ENCODE measurements at places on chromosomes 16 and 17. TPM values are rescaled to one million over a fixed set of nuclear protein-coding genes. Genes with fewer than 3 reads are reported as not detected.

GRCh38 chr16:14181371-14182050 is 110.4 kb downstream of the MRTFB start:
- H3K4me1 ChIP-seq, result peaks cover 27% of the 10 kb centered on the region
- no peak overlapping the region for H3K4me3 ChIP-seq
- H3K27ac ChIP-seq, result no peak overlapping the region
- DNase-seq, result no peak
- no peaks in the 10 kb centered on the region for H3K27me3 ChIP-seq

Gene KRTAP4-1
- total RNA-seq, result not detected

- H3K4me1 ChIP-seq, result no peaks in the 10 kb centered on the region
- H3K36me3 ChIP-seq, result no peaks in the 10 kb centered on the region
- DNase-seq, result no peak
- H3K4me3 ChIP-seq, result no peak overlapping the region
Measured at GRCh38 chr16:83147244-83147643, 520.5 kb downstream of the CDH13 start.

DNA sequence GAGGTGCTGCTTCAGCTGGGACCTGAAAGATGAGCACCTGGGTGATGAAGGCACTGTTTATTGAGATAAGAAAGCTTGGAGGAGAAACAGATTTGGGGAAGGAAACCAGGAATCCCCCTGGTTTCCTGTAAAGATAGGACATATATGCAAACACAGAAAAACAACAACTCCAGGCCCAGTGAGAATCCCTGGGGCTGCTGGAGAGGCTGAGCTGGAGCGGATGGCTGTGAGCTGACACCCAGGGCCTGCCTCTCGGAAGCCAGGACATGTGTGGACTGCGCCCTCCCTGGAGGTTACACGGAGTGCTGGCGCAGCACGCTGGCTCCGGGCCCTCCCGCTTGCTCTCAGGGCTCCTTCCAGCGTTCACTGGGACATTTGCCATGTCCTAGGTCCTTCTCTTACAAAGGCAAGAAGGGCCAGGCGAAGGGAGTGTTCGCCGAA is 57.5 kb downstream of the CYB5B start:
- H3K36me3 ChIP-seq, result no peaks in the 10 kb centered on the region
- DNase-seq, result peak; percentile 92
- peaks cover 17% of the 10 kb centered on the region for H3K4me1 ChIP-seq
- H3K4me3 ChIP-seq, result peak overlapping the region; percentile 19
- peak overlapping the region; percentile 87 for H3K27ac ChIP-seq

Gene PYDC1
- not detected for total RNA-seq

GRCh38 chr17:3751836-3752235 is 28.1 kb downstream of the HASPIN start:
- DNase-seq, result no peak
- H3K36me3 ChIP-seq, result no peaks in the 10 kb centered on the region
- peaks cover 12% of the 10 kb centered on the region for H3K27me3 ChIP-seq
- no peak overlapping the region for H3K27ac ChIP-seq
- no peaks in the 10 kb centered on the region for H3K4me1 ChIP-seq
- H3K4me3 ChIP-seq, result no peak overlapping the region

GRCh38 chr17:66715076-66715675 is 119.7 kb upstream of the CACNG5 start:
- no peak overlapping the region for H3K4me3 ChIP-seq
- H3K4me1 ChIP-seq, result peaks cover 7% of the 10 kb centered on the region
- H3K36me3 ChIP-seq, result no peaks in the 10 kb centered on the region
- no peak overlapping the region for H3K27ac ChIP-seq
- no peak for DNase-seq

Gene AANAT
- not detected for total RNA-seq

Gene SCARF1
- 6.6 TPM for total RNA-seq

GRCh38 chr17:9144502-9145249 is 123.4 kb downstream of the NTN1 start:
- no peaks in the 10 kb centered on the region for H3K27me3 ChIP-seq
- DNase-seq, result no peak

- DNase-seq, result no peak
- no peak overlapping the region for H3K27ac ChIP-seq
- no peaks in the 10 kb centered on the region for H3K27me3 ChIP-seq
Measured at GRCh38 chr17:74087002-74087585, 116.4 kb upstream of the RPL38 start.

DNA sequence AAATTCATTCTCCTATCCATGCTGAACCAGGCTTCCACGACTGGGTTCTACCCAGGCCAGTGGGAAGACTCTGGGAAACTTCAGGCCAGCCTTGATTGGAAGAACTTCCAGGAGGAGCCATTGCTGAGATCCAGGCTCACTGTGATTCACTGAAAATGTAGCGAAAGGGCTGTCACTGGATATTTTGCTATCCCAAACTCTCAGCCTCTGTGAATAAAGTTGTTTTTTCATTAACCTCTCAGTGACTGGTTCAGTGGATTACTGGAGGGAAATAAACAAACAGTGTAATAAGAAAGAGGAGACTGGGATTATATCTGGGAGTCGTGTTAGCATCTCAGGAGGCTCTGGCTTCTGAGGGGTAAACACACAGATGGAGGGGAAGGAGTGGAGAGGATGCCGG is 3.1 kb downstream of the FOXL1 start:
- peaks cover 33% of the 10 kb centered on the region for H3K27me3 ChIP-seq
- no peak overlapping the region for H3K27ac ChIP-seq
- no peaks in the 10 kb centered on the region for H3K36me3 ChIP-seq
- DNase-seq, result no peak

- H3K4me3 ChIP-seq, result peak overlapping the region; percentile 40
- DNase-seq, result peak; percentile 89
- H3K4me1 ChIP-seq, result peaks cover 68% of the 10 kb centered on the region
- H3K27me3 ChIP-seq, result no peaks in the 10 kb centered on the region
- H3K36me3 ChIP-seq, result peaks cover 31% of the 10 kb centered on the region
- peak overlapping the region; percentile 87 for H3K27ac ChIP-seq
Measured at GRCh38 chr17:40022961-40023541, 7.8 kb downstream of the CSF3 start.

Gene KRTAP4-6
- total RNA-seq, result not detected

Gene ZNF624
- 1.0 TPM for total RNA-seq

Gene LGALS9B
- total RNA-seq, result not detected

DNA sequence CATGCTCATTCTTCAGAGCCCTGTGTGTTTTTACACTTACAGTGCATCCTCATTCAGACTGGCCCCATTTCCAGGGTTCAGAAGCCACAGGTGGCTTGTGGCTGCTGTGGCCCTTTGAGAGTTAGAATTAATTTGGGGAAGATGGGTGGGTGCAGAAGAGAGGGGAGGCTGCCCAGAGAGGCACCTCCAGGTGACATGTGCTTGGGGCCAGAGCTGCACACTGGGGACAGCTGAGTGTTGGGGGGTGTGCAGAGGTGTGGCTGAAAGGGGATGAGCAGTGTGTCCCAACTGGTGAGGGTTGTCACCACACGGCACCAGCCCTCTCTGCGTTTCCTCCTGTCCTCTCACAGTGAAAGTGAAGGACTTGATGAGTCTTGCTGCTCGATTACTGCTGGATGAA is 6.9 kb upstream of the EIF1 start:
- H3K36me3 ChIP-seq, result no peaks in the 10 kb centered on the region
- H3K27ac ChIP-seq, result no peak overlapping the region
- no peak overlapping the region for H3K4me3 ChIP-seq
- H3K27me3 ChIP-seq, result peaks cover 2% of the 10 kb centered on the region

DNA sequence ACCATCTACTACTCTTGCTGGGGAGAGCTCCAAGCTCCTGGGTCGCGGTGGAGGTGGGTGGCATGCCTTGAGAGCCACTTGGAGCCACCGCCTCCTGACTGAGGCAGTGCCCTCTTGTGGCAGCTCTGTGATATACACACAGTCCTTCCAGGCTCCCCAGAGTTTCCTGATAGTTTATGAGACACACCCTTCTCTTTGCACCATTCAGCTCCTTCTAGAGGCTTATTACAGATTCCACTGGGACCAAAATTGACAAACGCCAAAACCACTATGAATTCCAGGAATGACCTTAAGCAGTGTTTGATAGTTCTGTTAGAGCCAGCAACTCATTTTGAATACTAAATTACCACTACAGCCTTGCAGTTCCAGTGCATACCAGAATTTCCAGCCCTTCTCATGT is 170.1 kb upstream of the CDH13 start:
- H3K4me3 ChIP-seq, result no peak overlapping the region
- no peaks in the 10 kb centered on the region for H3K36me3 ChIP-seq
- no peak overlapping the region for H3K27ac ChIP-seq
- DNase-seq, result peak; percentile 15
- no peaks in the 10 kb centered on the region for H3K27me3 ChIP-seq
- no peaks in the 10 kb centered on the region for H3K4me1 ChIP-seq

- H3K36me3 ChIP-seq, result no peaks in the 10 kb centered on the region
- no peaks in the 10 kb centered on the region for H3K4me1 ChIP-seq
- DNase-seq, result no peak
Measured at GRCh38 chr16:78094166-78094565, 5.3 kb upstream of the WWOX start.

Gene TPSD1
- total RNA-seq, result not detected

Gene CD19
- not detected for total RNA-seq

- H3K27me3 ChIP-seq, result peaks cover 81% of the 10 kb centered on the region
- DNase-seq, result no peak
- no peak overlapping the region for H3K4me3 ChIP-seq
- H3K36me3 ChIP-seq, result no peaks in the 10 kb centered on the region
Measured at GRCh38 chr17:49015179-49015923, 18.2 kb downstream of the IGF2BP1 start.

- peaks cover 46% of the 10 kb centered on the region for H3K36me3 ChIP-seq
- no peaks in the 10 kb centered on the region for H3K27me3 ChIP-seq
- DNase-seq, result no peak
- peak overlapping the region; percentile 86 for H3K4me3 ChIP-seq
Measured at GRCh38 chr17:5437721-5438317, 1.1 kb downstream of the C1QBP start.

- H3K36me3 ChIP-seq, result peaks cover 22% of the 10 kb centered on the region
- no peak overlapping the region for H3K4me3 ChIP-seq
- DNase-seq, result no peak
- H3K27me3 ChIP-seq, result no peaks in the 10 kb centered on the region
Measured at GRCh38 chr17:51032850-51033249, 87.8 kb downstream of the SPAG9 start.

DNA sequence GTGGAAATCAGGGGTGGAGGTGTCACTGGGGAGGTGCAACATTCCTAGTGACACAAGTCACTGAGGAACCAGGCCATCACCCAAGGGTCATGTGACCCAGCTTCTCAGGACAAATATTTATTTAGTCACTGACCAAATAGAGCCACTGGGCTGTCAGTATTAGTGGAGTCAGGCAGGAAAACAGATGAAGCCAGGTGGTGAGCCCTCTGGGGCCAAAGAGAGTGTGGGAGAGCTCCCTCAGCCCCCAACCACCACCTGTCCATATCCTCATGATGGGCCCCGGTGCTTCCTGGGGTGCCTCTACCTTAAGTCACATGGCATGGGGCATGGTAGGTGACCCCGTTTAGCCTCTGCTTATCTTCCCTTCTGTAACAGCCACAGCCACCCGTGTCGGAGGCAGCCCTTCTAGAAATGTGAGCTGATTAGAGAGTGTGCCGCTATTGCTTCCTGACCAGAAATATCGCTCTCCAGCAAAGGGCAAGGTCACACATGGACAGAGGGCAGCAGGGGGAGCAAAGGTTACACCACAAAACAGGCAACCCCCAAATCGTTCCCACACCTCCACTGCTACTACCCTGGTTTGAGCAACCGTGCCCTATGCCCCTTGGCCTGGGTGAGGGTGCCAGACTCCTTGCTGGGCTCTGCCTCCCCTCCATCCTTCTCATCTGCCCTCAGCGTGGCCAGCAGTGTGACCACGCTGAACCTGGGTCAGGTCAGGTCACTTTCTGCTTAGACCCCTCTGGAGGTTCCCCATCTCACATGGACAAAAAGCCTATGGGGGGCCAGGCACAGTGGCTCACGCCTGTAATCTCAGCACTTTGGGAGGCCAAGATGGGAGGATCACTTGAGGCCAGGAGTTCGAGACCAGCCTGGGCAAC is 8.6 kb upstream of the AKTIP start:
- peak overlapping the region; percentile 64 for H3K27ac ChIP-seq
- H3K4me1 ChIP-seq, result peaks cover 3% of the 10 kb centered on the region
- H3K27me3 ChIP-seq, result no peaks in the 10 kb centered on the region
- H3K4me3 ChIP-seq, result no peak overlapping the region

- no peak overlapping the region for H3K4me3 ChIP-seq
- no peak for DNase-seq
- peaks cover 14% of the 10 kb centered on the region for H3K27me3 ChIP-seq
- no peaks in the 10 kb centered on the region for H3K4me1 ChIP-seq
- no peaks in the 10 kb centered on the region for H3K36me3 ChIP-seq
Measured at GRCh38 chr17:73718912-73719311, 74.7 kb upstream of the SDK2 start.

DNA sequence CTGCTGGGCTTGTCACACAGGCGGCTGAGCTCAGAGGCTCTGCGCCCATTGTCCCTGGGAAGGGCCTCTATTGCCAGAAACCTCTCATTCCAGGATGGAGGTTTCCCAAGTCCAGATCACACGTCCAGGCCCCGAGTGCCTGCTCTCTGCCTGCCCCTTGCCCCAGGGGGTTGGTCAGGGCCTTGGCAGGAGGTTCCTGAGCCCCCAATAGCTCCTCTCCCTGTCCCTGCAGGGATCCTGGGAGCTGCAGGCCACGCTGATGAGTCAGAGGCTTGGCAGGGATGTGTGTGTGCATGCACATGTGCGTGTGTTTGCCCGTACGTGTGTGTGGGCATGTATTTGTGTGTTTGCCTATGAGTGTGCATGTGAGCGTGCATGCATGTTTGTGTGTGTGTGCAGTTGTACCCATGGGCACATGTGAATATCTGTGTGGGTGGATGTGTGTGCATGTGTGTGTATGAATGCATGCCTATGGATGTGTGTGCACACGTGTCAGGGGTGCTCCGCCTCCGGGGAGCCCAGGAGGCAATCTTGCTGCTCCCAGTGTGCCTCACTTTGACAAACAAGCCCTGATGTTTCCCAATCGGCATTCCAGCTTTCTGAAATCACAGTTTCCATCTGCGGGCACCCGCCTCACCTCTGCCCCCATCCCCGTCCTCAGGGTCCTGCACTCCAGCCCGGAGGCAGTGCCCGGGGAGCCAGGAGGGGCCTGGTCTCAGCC is 98.4 kb upstream of the GSE1 start:
- H3K27me3 ChIP-seq, result no peaks in the 10 kb centered on the region
- H3K27ac ChIP-seq, result no peak overlapping the region
- peaks cover 19% of the 10 kb centered on the region for H3K4me1 ChIP-seq
- no peaks in the 10 kb centered on the region for H3K36me3 ChIP-seq
- H3K4me3 ChIP-seq, result no peak overlapping the region
- DNase-seq, result peak; percentile 57

GRCh38 chr17:72608436-72608835 is 484.1 kb downstream of the SLC39A11 start:
- H3K27me3 ChIP-seq, result no peaks in the 10 kb centered on the region
- no peak for DNase-seq
- no peak overlapping the region for H3K27ac ChIP-seq
- H3K4me1 ChIP-seq, result no peaks in the 10 kb centered on the region

- no peak for DNase-seq
- no peaks in the 10 kb centered on the region for H3K36me3 ChIP-seq
- H3K4me1 ChIP-seq, result peaks cover 7% of the 10 kb centered on the region
- H3K27me3 ChIP-seq, result no peaks in the 10 kb centered on the region
Measured at GRCh38 chr17:2101448-2102257, 46.8 kb downstream of the HIC1 start.
